ENCODE measurements at places on chromosomes 16 and 17.
A peak's percentile ranks its signal among the peaks of the same experiment; 100 is the strongest.

- no peaks in the 10 kb centered on the region for H3K27me3 ChIP-seq
- no peak overlapping the region for H3K4me3 ChIP-seq
- no peaks in the 10 kb centered on the region for H3K36me3 ChIP-seq
- H3K4me1 ChIP-seq: no peaks in the 10 kb centered on the region
- DNase-seq: no peak
- H3K27ac ChIP-seq: no peak overlapping the region
These were observed 59.4 kb downstream of the EMP2 start for GRCh38 chr16:10520869-10521578.

DNA sequence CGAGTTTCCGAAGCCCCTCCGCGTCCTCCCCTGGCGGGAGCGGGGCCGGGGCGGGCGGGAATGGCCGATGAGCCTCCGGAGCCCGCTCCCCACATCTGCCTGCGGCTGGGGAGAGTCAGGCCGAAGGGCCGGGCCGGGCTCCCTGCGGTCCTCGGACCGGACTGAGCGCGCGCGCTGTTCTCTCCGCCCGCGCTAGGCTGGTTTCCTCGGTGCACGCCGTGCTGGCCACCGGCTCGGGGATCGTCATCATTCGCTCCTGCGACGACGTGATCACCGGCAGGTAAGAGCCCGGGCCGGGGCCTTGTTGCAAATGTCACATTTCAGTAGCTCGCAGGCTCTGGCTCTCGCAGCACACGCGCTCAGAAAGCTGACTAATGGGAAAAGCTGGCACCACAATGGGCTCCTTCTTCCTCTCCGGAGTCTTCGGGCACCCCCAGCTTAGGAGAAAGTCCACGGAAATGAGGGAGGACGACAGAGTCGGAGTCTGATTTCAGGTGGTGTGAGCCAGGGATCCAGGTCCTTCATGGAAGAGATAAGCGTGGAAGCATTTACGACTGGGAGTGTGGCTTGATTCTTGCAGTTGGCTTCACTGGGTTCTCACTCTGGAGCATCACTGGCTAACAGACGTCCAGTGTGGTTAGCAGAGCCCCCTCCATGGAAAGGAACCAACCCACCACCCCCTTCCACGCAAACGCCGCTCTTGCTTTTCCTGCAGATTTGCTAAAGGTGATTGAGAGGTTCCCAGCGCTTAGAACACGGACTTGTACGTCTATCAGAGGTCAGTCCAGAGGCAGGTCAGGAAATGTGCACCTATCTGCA, 715 bp downstream of the TLCD3A start:
- peaks cover 33% of the 10 kb centered on the region for H3K4me1 ChIP-seq
- DNase-seq: no peak
- peak overlapping the region; percentile 71 for H3K27ac ChIP-seq
- peak overlapping the region; percentile 70 for H3K4me3 ChIP-seq
- H3K27me3 ChIP-seq: no peaks in the 10 kb centered on the region
- peaks cover 8% of the 10 kb centered on the region for H3K36me3 ChIP-seq

GRCh38 chr16:81634380-81635062, 144.6 kb upstream of the PLCG2 start:
- no peak overlapping the region for H3K4me3 ChIP-seq
- peaks cover 8% of the 10 kb centered on the region for H3K36me3 ChIP-seq
- no peaks in the 10 kb centered on the region for H3K27me3 ChIP-seq
- DNase-seq: no peak
- H3K27ac ChIP-seq: no peak overlapping the region

DNA sequence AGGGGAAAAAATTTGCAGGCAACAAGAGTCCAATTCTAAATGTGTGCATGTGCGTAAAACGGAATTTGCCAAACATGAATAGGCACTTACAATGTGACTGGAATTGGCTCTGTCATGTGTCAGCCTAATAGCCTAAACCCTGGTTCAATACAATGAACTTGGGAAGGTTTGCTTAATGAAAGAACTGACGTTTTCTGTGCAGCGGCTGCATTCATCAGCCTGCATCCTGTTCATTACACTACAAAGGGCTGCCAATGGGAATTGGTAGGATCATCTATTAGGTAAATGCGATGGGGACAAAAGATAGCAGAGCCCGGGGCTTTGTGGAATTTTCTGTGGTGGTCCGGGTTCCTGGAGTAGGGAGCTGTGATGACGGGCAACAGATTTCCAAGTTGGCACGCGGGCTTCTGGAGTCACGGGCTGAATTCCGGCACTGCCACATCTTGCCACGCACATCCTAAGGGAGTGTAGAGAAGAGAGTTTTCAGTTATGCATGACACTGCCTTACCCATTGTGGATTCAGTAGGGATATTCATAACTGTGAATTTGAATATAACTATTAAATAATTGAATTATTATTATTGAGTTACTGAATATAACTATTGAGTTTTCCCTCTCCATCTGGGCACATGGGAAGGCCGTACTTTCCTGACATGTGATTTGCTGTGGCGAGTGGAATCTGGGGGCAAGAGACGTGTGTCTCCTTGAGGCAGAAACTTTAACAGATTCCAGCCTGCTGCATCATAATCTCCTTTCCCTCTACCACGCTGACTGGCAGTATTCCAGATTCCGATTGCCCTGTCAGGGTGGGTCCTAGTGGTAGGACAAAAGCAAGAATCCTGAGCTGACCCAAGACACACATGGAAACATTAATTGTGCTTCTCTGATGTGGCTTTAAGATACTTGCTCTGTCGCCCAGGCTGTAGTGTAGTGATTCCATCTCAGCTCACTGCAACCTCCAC, 565.6 kb downstream of the WWOX start:
- no peaks in the 10 kb centered on the region for H3K4me1 ChIP-seq
- no peak overlapping the region for H3K4me3 ChIP-seq
- H3K36me3 ChIP-seq: no peaks in the 10 kb centered on the region
- no peaks in the 10 kb centered on the region for H3K27me3 ChIP-seq

DNA sequence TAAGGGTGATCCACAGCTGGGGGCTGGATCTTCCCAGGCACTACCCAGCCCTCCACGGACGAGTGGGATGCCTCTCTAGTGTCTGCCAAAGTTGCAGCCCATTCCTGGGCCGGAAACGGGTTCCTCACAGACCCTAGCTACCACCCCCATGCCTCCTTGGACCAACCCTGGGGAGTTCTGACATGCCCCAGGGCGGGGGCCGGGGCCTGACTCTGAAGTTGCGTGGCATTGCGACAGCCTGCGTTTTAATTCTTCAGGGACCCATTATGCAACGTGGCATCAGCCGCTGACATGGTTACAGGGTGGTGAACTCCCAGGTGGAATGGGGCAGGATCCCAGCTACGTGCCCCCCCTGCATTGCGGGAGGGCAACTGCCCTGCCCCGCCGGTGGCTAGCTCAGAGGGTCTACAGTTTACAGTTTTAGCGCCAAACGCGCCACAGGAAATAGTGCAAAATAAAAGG, 2.7 kb downstream of the CBX4 start:
- peaks cover 57% of the 10 kb centered on the region for H3K4me1 ChIP-seq
- H3K4me3 ChIP-seq: peak overlapping the region; percentile 83
- H3K27ac ChIP-seq: peak overlapping the region; percentile 94
- no peak for DNase-seq
- H3K36me3 ChIP-seq: peaks cover 57% of the 10 kb centered on the region

DNA sequence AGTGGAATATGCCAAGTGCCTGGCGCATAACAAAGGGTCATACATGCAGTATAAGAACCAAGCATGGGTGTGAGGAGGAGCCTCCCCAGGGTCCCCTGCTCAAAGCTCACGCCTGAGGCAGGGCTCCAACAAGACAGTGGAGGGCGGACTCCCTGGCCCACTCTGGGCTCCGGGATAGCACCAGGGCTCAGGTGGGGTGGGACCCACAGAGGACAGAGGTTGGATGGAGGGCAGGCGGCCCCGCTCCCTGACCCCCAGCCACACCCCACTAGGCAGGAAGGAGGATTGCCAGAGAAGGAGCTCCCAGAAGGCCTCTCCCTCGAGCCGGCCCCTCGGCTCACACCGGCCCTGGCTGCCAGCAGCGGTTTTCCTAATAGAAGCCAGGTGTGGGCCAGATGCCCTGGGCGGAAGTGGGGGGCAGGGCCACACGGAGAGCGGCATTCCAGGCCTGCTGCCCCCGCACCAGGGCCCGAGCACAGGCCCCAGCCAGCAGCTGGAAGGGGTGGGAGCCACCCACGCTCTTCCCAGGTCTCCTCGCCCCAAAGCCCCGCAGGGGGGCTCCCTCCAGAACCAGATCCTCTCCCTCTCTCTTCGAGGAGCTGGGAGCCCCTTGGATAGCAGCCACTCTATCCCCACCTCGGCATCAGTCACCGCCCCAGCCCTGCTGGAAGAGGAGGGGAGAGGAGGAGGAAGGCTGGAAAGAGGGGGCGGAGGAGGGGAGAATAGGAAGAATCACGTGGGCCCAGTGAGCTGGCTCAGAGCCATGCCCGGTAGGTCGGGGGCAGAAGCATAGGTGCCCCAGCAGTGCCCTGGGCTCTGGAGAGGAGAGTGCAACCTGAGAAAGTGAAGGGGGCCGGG, 21.0 kb downstream of the VASN start:
- no peak overlapping the region for H3K4me3 ChIP-seq
- H3K4me1 ChIP-seq: no peaks in the 10 kb centered on the region
- H3K27ac ChIP-seq: no peak overlapping the region
- no peak for DNase-seq
- no peaks in the 10 kb centered on the region for H3K27me3 ChIP-seq

DNA sequence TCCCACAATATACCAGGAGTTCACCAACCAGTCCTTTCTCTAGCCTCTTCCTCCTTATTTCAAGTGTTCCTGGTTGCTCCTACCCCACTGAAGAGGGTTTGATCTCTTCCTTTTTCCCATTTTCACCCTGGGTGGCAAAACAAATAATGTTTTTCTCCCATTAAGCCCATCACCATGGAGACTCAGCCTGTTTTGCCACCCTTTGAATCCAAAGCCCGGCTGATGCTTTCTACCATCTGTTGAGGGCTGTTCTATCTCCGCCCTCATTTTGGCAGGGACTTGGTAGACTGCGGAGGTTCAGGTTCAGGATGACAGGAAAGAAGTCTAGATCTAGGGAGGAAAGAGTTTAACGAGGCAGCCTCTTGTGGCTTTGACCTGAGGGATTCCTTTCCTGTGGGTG, 2.6 kb downstream of the DNAH2 start:
- peaks cover 12% of the 10 kb centered on the region for H3K4me1 ChIP-seq
- H3K36me3 ChIP-seq: no peaks in the 10 kb centered on the region
- no peak overlapping the region for H3K4me3 ChIP-seq
- peaks cover 64% of the 10 kb centered on the region for H3K27me3 ChIP-seq
- no peak for DNase-seq

GRCh38 chr16:82895843-82896242, 269.1 kb downstream of the CDH13 start:
- no peaks in the 10 kb centered on the region for H3K36me3 ChIP-seq
- no peak overlapping the region for H3K4me3 ChIP-seq
- H3K4me1 ChIP-seq: no peaks in the 10 kb centered on the region
- DNase-seq: no peak
- H3K27ac ChIP-seq: no peak overlapping the region

GRCh38 chr16:81971853-81972252, 39.4 kb downstream of the SDR42E1 start:
- no peaks in the 10 kb centered on the region for H3K4me1 ChIP-seq
- DNase-seq: no peak
- H3K36me3 ChIP-seq: no peaks in the 10 kb centered on the region
- H3K4me3 ChIP-seq: no peak overlapping the region
- no peaks in the 10 kb centered on the region for H3K27me3 ChIP-seq

- no peaks in the 10 kb centered on the region for H3K27me3 ChIP-seq
- no peaks in the 10 kb centered on the region for H3K4me1 ChIP-seq
- no peaks in the 10 kb centered on the region for H3K36me3 ChIP-seq
- H3K4me3 ChIP-seq: no peak overlapping the region
- DNase-seq: no peak
These were observed 27.5 kb upstream of the NKD1 start for GRCh38 chr16:50520451-50521245.

GRCh38 chr17:21218101-21218500, 4.1 kb upstream of the TMEM11 start:
- peaks cover 16% of the 10 kb centered on the region for H3K4me1 ChIP-seq
- no peak overlapping the region for H3K4me3 ChIP-seq
- no peak for DNase-seq

GRCh38 chr16:70712942-70713341, 27.1 kb upstream of the MTSS2 start:
- no peak for DNase-seq
- H3K27ac ChIP-seq: no peak overlapping the region
- no peak overlapping the region for H3K4me3 ChIP-seq
- H3K36me3 ChIP-seq: 0 out of 2 replicates have a peak, but pooled peaks cover 12% of the 10 kb centered on the region

DNA sequence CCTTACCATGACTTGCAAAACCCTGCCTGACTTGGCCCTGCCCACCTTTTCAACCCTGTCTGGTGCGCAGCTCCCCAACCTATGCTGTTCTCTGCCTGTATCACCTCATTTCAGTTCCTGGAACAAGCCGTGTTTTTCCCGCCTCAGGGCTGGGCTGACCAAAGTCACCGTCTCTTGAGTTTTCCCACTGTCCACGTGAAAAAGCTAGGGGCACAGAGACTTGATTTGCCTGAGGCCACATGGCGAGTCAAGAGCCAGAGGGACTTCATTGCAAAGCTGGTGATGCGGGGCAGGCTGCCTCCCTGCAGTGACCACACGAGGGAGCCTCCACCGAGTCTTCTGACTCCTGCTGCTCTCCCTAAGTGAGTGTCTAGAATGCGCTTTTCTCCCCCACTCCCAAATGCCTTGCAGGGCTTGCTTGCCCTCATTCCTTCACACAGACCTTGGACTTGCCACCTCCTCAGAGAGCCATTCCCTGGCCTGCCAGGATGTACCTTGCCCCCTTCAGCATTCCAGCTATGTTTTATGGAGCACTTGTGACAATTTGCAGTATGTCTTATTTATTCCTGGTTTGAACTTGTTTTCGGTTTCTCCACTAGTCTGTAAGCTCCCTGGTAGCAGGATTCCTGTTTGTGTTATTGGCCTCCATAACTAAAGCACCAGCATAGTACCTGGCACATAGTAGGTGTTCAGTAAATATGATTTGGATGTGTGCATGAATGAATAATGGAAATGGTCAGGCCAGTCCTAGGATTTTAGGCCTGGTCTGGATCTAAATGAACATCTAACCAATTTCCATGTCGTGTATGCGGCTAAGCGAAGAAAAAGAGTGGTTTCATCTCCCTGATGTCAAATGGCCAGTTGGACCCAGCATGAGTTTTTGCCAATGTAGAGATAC, 252.3 kb downstream of the SNX29 start:
- no peak overlapping the region for H3K4me3 ChIP-seq
- no peaks in the 10 kb centered on the region for H3K4me1 ChIP-seq
- H3K27me3 ChIP-seq: no peaks in the 10 kb centered on the region
- no peak overlapping the region for H3K27ac ChIP-seq

DNA sequence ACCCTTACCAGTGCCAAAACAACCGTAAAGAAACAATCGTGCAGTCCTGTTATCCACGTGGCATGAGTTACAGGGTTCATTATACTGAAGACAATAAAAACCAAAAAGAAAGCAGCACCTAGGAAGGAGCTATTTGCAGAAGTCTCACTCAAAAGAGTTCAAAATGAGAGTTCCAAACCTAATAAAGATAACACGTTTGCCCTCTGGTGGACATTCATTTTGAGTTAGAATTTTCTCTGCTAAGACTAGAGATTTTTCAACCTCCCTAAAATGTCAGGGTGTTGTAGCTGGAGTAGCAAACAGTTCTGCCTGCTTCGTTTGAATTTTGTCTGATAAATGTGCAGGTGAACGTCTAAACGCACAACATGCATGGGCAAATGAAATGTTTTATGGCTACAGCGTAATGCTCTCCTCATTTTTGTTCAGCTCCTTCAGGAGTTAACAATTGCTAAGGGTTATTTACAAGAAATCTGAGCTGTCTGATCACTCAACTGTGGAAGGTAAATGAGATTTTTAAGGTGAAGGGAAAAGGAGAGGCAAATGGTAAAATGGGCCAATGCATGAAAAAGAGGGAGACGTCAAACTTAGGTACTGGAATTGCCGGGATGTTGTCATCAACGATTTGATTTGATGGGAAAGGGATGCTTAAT, 1067.9 kb upstream of the EEF2KMT start:
- H3K36me3 ChIP-seq: no peaks in the 10 kb centered on the region
- H3K4me1 ChIP-seq: no peaks in the 10 kb centered on the region
- no peak for DNase-seq
- no peak overlapping the region for H3K27ac ChIP-seq

Data from DND-41 (cell line).